Inflammatory macrophage (primary cell): ENCODE measurements at places on chromosomes 2 and 18.
A peak's percentile ranks its signal among the peaks of the same experiment; 100 is the strongest.

- DNase-seq, result no peak
Observed at GRCh38 chr18:59719544-59720181, 22.4 kb upstream of the CCBE1 start.

DNA sequence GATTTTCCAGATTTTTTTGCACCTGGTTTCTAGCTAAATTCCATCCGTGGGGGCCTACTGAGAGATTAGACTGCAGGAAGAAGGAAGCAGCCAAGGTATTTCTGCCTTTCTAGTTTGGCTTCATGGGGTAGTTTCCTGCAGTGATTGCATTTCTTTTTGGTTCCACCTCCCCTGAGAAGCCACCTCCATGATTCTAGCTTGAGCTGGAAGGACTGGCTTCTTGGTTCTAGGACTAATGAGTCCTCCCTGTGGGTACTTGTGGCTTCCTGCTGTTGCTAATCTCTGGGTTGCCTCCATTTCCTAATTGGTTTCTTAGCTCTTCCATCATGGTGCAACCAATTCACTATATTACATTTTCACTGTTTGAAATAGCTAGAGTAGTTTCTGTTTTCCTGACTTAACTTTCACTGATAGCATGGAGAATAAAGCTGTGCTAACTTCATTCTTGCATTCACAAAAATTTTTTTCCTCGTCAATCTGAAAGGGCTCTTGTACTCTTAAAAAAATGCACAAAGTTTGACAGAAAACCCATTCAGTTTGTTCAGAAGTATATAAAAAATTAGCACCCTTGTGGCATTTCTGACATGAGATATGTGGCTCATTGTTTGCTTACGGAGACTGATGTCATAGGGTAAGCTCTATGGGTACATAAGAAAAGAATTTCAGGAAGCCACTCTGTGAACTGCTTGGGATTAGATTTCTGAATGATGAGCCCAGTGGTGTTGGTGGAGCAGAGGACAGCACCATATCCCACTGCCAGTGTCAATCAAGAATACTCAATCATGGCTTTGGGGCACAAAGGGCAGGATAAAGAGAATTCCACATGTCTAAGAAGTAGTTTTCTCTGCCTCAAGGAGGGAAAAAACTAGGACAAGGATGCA, 242.8 kb upstream of the RBMS1 start:
- peak; percentile 19 for DNase-seq

DNA sequence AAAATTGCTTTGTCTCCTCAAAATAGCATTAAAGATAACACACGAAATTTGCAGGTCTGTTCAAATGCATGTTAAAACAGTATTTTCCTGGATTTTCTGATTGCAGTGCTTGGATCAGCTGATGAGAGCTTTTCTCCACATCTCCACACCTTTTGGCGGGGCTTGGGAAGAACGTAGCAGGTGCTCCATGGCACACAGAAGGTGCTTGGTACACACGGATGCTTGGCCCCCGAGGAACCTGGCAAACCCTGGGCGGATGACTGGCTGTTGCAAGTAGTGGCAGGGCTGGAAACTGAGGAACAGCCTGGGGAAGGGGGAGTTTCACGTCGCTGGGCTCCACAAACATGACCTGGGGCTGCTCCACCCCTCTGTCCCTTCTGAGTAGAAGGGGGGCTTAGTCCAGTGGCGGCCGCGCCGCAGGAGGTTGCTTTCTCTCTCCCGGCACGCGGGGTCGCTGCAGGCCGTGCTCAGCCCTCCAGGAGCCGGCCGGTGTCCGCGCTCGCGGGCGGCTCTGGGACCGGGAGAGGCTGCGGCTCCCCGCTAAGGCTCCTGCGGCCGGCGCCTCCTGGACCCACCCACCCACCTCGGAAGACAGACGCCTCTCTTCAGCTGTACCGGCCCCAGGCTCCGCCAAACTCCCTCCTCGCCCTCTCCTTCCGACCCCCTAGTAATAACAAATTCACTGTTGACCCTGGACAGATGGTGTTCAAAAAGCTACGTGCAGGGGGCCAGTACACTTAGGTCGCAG, 69.3 kb downstream of the MARCO start:
- peak; percentile 69 for DNase-seq

DNA sequence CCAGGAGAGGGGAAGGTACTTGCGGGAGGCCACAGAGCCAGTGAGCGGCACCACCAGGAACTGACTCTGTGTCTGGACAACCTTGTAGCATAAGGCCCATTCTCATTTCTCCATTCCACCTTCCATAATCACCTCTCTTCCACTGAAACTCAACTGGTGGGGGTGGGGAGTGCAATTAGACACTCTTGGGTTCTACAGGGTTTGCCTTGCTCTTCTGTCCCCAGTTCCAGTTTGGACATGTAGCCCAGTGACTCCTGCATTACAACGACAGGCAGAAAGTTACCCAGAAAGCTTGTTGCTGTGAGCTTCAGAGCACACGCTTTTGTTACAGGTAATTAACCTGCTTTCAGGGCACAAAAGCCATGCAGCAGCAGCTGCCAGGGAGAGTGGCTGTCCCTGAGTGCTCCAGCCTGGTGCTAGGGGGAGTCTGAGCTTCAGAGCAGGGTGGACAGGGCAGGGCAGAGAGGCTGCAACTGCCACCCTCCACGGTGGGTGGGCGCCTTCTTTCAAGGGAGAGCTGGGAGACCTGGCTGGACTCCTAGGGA, 65.2 kb downstream of the COPS8 start:
- no peak for DNase-seq

DNA sequence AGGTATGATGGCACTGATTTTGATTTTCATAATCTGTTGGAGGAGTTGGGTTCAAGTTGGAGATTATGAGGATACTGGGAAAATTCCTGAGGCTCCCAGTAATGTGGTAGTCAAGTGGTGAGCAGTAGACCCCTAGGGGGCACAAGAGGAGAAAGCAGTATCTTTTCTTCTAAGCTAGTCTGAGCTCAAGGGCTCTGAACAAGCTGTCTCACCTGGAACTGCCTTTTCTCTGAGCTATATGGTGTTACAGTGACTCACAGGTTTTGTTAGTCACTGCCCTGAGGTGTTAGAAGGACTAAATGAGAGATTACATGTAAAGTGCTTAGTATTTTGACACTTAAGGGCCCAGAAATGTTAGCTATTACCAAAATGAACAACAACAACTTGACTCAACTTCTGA, 42.2 kb downstream of the CD302 start:
- no peak for DNase-seq

- no peak for DNase-seq
Observed at GRCh38 chr2:179562330-179562885, 297.8 kb upstream of the SESTD1 start.

DNA sequence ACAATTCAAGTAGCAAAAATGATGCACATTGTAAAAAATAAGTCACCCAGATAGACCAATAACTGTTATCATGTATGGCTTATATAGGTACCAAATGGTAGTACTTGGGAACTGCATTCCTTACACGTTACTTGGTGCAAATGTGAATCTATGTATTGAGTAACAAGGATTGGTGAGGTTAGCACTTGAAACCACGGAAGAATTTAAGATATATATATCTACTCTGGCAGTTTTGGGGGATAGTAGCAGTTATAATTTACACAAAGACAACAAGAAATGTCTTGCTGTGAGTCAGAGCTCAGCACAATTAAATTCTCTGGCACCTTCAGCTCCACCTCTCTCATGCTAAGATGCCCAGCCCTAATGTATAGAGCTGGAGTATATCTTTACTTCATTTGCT, 359.4 kb upstream of the RAB12 start:
- DNase-seq, result no peak

GRCh38 chr18:67183398-67183797, 333.1 kb downstream of the DSEL start:
- no peak for DNase-seq

DNA sequence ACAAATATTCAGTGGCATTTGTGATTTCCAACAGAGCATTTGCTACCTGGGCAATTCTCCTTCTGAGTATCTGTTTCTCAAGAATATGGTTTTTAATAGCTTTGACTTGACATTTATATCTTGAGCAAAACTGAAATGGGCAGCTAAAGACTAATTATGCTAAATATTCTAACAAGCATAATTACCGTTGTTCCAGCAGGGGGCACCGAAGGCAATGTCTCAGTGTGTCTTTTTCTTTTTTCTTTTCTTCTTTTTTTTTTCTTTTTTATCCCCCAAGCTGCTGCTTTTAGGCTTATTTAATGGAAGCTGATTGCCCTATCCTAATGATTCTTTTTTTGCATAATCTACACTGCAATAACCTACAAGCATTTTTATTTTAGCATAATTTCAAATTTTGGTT, 138.9 kb upstream of the NABP1 start:
- no peak for DNase-seq

GRCh38 chr2:215917953-215918620, 95.3 kb downstream of the MREG start:
- DNase-seq, result no peak

GRCh38 chr2:10029875-10030223, 13.5 kb upstream of the KLF11 start:
- no peak for DNase-seq

DNA sequence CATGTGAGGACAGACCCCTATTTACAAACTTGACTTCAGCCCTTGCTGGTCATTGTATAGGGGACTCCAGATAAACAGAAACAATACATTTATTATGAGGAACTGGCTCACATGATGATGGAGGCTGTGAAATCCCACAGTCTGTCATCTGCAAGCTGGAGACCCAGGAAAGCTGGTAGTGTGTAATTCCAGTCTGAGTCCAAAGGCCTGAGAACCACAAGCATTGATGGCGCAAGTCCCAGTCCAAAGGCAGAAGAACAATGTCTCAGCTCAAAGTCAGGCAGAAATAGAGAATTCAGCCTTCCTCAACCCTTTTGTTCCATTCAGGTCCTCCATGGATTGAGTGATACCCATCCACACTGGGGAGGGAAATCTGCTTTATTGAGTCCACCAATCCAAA, 28.1 kb upstream of the SPP2 start:
- DNase-seq, result no peak

DNA sequence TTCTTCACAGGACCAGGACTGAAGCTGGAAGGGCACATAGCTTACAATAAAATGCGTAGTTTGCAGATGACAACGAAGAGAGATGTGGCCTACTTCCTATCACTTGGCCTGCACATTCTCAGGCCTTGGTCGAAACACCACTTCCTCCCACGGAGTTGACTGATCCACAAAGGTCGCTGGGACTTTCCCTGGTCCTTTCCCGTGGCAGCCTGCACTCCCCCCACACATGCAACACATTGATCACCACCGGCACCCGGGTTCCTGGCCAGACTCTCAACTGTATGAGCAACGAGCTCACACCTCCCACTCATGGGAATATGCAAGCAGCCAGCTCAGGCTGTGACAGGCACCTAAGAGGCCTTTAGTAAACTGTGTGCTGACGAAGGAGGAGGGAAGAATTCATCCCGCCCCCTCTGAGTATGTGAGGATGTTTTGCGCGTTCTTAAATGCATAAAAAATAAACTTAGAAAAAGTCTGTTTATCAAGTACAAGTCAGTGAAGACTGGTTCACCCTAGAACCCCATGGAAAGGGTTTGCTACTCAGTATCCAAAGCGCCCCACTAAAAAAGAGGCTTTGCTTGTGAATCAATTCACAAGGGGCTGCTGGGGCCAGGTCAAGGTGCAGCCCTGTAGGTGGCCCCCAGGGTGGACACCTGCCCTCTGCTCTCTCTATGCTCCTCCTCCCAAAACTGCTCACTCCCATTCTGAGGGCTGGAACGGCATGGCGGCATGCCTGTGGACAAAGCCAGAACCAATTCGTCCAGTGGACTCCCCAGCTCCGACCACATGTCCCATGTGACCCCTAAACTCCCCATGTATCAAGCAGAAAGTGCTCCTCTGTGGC, 154.3 kb downstream of the EIPR1 start:
- DNase-seq, result peak; percentile 80

DNA sequence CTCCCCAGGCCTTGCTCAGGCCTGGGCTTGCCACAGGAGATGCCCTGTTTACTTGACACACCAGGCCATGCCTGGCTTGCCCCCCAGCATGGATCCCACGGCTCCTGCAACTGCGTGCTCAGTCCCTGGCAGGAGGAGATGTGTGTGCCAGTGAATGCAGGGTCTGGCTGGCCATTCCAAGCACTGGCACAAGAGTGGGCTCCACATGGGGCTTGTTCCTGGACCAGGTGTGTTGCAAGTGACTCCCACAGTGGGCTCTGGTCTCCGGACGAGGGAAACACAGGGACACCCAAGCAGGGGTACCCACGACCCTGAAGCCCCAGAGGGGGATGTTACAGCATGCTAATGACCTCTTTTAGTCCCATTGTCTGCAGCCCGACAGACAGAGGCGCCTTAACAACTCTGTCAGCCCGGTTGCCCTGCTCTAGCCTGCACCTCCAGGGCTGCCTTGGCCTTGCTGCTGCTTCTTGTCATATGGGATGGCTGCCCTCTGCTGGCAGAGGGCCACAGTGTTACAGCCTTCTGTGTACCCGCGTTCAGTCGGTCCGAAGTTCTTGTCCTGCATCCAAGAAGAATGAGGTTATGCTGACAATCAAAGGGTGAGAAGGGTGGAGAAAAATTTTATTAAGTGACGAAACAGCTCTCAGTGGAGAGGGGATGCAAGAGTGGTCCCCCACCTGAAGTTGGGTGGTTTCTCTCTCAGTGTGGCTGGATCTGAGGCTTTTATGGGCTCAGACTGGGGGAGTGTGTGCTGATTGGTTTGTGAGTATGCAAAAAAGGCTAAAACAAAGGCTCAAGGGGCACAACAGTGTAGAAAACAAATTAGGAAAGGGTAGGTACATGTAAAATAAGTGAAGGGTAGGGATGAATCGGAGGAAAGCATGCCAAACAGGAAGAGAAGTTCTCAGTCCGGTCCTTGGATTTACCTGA, 180.4 kb downstream of the MBD5 start:
- peak; percentile 9 for DNase-seq

DNA sequence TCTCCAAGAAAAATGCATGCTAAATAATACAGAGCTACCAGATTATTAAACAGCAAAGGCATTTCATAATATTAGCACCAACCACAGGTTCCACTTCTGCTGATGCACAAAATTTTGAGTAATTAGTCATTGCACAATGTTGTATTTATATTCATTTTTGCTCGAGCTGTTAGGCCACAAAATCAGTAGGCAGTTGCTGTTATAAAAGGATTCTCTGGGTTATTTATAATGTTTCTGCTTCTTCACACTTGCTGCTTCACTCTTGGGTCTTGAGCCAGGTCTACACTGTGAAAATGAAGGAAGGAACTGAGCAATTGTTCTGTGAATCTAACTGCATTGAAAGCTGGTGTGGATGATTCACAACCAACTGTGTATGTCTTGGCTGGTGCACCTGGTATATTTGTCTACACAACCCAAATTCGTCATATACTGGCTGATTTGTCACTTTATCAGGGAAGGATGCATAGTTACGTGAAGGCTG, 38.3 kb downstream of the MRPL33 start:
- peak; percentile 86 for DNase-seq

- DNase-seq, result no peak
Observed at GRCh38 chr2:223652902-223653301, 50.7 kb upstream of the SCG2 start.

DNA sequence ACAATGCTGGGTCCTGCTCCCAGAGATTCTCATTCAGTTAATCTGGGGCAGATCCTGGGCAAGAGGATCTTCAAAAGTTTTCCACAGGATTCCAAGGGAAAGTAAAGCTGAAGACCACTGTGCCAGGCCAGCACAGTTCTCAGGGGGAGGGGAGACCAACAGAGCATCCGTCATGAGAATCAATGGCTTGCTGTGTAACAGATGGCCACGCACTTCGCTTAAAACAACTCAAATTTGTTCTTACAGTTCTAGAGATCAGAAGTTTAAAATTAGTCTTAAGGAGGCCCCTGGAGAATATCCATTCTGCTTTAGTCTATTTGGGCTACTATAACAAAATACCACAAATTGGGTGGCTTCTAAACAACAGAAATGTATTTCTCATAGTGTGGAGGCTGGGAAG, 17.4 kb upstream of the SEH1L start:
- no peak for DNase-seq

- DNase-seq, result no peak
Observed at GRCh38 chr18:73656691-73657090, 490.9 kb downstream of the FBXO15 start.

GRCh38 chr18:75350512-75350839, 77.0 kb downstream of the SMIM21 start:
- no peak for DNase-seq
